ENCODE measurements at places on chromosomes 1 and 21.

GRCh38 chr1:4081806-4082711, 182.0 kb upstream of the C1orf174 start:
- DNase-seq, result no peak

DNA sequence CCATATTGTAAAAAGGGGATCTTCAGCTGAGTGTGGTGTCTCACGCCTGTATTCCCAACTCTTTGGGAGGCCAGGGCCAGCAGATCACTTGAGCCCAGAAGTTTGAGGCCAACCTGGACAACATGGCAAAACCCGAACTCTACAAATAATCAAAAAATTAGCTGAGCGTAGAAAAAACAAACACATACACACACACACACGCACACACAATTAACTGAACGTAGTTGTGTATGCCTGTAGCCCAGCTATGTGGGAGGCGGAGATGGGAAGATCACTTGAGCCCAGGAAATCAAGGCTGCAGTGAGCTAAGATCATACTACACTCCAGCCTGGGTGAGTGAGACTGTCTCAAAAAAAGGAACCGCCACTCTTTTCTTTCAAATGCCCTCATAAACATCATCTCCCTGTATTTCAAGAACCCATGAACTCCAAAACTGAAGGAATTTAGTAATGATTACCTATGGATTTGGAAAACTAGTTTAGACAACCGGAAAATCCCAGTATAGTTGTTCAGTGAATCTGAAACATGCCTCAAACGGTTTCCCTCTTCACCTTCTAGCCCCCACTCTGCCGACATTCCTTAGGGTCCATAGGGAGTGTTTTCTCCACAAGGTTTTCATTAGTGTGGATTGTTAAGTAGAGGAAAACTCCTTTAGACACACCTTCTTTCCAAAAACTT, 4.5 kb downstream of the TXNIP start:
- no peak for DNase-seq

GRCh38 chr1:44103270-44104131, 15.1 kb upstream of the KLF17 start:
- DNase-seq, result no peak

GRCh38 chr1:82455342-82455741, 654.6 kb downstream of the ADGRL2 start:
- no peak for DNase-seq

DNA sequence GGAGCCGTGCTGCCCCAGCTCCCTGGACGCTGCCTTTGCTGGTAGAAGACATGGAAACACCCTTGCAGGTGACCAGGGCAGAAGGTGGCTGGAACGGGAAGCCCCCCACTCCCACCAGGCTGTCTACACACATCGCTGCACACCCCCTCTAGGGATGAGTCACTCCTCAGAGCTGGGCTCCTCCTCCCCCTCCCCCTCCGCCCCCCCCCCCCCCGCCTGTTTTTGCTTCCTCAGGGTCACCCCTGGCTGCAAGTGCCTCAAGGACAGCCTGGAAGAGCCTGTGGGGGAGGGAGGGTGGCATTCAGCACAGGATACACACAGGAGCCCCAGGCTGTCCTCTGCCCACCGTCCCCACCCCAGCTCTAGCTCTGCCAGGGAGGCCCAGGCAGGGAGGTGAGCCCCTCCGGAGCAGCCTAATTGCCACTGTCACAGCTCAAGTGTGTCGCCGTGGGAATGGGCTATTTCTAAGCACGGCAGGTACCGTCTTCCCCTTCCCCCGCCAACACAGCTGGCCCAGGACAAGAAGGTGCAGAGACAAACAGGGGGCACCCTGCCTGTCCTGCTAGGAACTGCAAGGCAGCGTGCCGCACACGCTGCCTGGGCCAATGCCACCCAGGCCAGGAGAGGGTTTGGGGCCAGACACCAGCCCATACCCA, 2.5 kb downstream of the FNDC10 start:
- no peak for DNase-seq

DNA sequence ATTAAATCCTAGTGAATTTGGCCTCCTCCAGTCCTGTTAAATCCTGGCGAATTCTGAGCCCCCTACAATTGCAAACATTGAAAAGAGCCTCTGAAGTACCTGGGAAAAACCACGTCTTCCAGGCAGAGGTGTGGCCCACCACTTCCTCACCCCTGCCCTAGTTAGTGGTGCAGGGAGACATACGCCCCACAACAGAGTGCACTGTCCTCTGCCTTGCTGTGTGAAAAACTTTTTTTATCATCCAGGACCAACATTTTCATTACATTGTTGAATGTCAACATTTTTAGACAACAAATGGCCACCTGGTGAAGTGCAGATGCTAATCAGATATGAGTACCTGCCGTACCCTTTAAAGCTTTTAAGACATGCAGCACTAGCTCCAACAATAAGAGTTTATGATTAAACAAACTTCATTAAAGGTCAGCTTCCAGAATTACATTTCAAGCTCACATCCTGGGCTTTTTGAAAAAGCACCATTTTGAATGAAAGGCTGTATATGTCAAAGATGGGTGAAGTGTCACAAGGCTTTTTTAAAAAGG, 13.6 kb upstream of the TMPRSS2 start:
- DNase-seq, result no peak

DNA sequence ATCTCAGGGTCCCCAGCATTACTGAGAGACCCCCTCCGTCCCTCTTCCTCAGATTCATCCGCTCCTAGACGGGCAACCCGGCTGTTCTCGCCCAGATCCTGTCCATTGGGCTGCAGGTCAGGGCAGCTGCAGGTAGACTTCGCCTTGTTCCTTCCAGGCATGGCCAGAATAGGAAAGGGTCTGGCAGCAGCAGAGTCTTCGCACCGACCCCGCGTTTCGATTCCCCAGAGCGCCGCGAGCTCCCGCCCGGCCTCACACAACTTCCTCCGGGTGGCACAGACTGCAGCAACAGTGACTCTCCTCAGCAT, 265 bp downstream of the NRDC start:
- peak; percentile 9 for DNase-seq

DNA sequence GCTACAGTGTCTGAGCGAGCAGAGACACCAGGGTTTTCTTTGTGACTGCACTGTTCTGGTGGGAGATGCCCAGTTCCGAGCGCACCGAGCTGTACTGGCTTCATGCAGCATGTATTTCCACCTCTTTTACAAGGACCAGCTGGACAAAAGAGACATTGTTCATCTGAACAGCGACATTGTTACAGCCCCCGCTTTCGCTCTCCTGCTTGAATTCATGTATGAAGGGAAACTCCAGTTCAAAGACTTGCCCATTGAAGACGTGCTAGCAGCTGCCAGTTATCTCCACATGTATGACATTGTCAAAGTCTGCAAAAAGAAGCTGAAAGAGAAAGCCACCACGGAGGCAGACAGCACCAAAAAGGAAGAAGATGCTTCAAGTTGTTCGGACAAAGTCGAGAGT, 2.7 kb downstream of the ZBTB18 start:
- DNase-seq, result no peak
